Body of pancreas (tissue), 4 donors: ENCODE measurements at places on chromosomes 4 and X.

GRCh38 chrX:150224676-150225075 is 138.4 kb upstream of the MAMLD1 start:
- no peak for DNase-seq

DNA sequence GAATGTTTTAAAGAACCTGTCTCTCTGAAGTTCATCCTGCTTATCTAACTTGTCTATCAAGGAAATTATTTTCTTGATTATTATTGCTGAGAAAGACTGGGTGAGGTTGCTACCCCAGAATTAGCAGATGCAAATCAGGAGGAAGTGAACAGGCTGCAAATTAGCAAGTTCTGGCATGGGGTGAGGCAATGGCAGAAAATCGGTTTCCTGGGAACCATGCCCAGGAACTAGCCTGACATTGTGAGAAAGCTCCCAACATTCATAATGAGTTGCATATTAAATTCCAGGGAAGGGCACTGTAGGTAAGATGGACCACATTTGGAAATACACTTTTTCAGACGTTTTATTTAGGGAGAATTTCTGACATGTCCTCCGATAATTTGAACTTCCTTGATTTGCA is 11.6 kb downstream of the ARSF start:
- peak; percentile 51 for DNase-seq

DNA sequence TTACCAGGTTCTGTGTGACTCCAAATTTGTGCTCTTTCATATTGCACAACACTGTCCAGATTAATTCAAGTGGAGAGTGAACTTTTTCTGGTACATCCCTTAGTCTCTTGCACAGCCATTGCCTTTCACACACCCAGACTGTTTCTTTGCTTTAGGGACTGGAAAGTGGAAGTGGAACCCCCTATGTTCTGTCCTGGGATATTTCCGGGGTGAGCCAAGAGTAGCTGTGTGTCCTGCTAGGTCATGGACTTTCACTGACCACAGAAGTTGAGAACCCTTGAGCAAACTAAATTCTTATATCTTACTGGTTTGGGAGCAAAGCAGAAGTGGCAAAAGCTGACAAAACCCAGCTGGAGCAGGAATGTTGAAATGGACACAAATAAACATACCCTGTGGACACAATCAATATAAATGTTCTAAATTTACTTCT is 10.3 kb upstream of the VSIG4 start:
- no peak for DNase-seq

DNA sequence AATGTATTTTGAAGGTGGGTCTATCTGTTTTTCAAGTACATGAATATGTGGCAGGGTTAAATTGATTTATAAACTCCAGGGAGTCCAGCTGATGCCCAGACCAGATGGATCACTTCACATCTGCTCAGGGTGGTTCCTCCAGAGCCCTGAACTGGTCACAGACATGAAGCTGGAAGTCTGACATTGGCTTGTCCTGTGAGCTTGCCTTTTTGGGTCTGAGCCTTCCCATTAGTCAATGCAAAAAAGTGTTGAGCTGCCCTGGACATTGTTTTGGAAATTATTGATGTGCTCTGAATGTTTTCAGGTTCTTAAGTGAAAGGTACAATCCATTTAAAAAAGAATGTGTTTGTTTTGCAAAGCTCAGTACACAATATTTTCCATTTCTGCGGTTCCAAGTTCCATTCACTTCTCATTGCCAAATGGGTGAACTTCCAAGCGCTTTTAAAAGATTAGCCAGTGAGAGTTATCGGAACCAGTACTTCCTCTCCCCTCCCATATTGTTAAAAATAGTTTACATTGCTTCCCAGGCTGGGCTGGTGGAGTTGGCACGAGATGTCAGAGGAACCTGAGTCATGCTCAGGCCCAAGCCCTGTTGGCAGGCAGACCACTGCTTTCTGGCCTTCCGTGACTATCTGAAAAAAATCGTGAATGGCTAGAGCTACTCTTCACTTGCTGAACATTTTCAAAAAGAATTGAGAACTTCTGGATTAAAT is 52.1 kb downstream of the PDGFRA start:
- peak; percentile 90 for DNase-seq

DNA sequence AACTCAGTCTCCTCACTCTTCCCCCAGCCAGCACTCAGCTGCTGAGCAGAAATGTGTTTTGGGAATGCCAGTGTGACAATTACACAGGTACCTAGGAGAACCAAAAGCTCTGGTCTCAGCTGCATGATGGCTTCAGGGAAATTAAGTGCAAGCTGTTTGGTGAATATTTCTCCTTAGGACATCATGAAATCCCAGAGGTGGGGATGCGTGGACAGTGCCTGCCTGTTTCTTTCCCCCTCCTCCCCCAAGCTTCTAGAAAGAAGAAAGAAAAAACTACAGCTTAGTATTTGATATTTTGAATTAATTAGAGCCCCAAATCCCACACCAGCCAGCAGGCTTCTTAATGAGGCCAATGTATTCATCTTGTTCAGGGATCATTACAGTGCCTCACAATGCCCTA is 243.0 kb downstream of the IDS start:
- DNase-seq = no peak

DNA sequence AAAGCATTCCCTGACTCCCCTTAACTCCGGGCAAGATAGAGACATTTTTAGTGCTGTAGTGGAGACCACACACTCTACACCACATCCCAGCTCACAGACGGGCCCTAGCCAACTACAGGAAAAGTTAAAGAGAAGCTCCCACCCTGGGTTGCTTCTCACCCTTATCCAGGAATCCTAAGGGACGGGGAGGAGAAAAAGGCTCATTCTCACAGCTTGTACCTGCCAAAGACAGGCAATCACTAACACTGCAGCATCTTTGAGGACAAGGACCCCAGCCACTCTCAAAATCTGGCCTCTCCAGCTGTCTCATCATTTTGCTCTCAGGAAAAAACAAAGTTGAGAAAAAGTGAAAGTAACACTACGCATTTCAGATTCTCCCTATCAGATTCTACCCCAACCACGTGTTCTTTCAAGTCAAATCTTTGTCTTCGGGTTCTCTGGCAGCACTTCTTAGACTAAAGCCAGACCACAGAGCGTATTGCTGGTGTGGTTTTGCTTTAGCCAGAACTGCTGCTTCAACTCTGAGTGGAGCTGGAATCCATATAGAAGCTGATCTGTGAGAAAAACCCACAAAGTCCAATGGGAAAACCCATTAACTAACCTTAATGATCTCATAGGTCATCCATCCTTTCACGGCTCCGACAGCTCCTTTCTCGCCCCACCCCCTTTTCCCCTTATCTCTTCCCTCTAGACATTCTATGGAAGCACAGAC is 605.9 kb upstream of the DIPK2B start:
- no peak for DNase-seq

- peak; percentile 38 for DNase-seq
Measured at GRCh38 chrX:33725535-33726210, 406.4 kb downstream of the FAM47A start.

GRCh38 chrX:8984231-8984630 is 49.7 kb downstream of the FAM9B start:
- DNase-seq = no peak

- no peak for DNase-seq
Measured at GRCh38 chr4:53716471-53717063, 125.3 kb upstream of the LNX1 start.

- DNase-seq = peak; percentile 53
Measured at GRCh38 chr4:108172753-108173598, 4.2 kb upstream of the LEF1 start.

DNA sequence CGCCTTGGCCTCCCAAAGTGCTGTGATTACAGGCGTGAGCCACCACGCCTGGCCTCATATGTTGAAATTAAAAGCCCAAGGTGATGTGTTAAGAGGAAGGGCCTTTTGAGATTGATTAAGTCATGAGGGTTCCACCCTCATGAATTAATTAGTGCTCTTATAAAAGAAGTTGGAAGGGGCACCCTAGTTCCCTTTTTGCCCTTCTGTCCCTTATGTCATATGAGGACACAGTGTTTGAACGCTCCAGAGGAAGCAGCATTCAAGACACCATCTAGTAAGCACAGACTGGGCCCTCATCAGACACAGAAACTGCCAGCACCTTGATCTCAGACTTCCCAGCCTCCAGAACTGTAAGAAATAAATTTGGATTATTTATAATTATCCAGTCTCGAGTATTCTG is 5.1 kb upstream of the APLN start:
- no peak for DNase-seq

DNA sequence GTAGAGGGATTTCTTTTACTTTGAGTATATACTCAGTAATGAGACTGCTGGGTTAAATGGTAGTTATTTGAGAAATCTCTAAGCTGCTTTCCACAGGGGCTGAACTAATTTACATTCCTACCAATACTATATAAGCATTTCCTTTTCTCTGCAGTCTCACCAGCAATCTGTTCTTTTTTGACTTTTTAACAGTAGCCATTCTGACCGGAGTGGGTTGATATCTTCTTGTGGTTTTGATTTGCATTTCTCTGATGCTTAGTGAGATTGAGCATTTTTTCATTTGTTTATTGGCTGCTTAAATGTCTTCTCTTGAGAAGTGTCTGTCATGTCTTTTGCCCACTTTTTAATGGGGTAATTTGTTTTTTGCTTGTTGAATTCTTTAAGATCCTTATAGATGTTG is 43.3 kb downstream of the SPCS3 start:
- no peak for DNase-seq

DNA sequence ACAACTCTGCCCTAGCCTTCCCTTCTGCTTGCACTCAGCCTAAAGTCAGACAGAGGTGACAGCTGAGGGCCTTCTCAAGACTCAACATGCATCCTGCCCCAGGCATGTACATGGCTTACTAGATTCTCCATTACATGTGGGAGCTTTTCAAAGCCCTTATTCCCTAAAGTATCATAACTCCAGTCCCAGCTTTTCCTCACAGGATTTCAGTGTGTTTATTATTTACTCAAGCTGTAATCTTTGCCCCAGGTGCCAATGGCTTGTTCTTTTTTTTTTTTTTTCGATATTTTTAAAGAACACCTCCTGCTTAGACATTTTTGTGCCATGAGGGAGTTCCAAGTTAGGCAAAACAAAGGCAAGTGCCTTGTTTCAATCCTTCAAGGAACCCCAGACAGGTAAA is 154.0 kb upstream of the RADX start:
- DNase-seq = no peak

DNA sequence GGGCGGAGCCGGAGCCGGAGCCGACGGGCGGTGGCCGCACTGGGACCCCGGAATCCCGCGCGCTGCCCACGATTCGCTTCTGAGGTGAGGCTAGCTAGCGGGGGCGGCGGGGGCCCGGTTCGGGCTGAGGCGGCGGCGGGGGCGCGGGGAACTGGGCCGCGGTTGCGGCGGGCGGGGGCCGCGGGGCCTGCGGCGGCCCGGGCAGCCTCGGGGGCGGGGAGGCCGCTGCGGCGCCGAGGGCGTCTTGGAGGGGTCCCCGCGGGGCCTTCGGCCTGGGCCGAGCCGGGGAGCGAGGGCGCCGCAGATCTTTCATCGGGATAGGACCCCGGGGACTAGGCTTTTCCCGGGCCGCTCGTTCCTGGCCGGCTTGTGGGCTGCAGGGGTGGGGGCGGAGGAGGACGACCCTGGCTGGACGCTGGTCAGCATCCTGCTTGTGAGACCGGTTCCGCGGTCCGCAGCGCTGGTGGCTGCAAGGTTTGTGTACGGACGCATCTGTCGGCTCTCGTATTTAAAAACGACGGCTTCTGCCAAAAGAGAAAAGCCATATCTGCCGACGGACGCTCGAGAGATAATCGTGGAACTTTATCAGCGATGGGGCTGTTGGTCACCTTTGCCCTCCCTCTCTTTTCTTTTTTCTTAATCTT is 419 bp downstream of the ADD1 start:
- peak; percentile 58 for DNase-seq

DNA sequence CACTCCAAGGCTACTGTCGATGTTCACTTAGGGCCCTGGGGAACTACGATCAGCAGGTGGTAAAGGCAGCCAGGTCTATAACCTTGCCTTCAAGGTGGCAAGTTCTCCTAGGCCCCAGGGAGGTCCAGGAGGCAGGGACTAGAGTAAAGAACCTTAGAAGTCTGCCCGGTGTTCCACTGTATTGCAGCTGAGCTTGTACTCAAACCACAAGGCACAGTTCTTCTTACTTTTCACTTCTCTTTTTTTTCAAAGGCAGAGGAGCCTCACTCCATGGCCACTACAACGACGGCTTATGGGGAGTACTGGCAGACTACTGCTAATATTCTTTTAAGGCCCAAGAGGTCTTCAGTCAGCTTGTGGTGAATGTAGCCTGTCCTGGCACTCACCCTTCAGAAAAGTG is 78.8 kb upstream of the GPR174 start:
- DNase-seq = no peak

DNA sequence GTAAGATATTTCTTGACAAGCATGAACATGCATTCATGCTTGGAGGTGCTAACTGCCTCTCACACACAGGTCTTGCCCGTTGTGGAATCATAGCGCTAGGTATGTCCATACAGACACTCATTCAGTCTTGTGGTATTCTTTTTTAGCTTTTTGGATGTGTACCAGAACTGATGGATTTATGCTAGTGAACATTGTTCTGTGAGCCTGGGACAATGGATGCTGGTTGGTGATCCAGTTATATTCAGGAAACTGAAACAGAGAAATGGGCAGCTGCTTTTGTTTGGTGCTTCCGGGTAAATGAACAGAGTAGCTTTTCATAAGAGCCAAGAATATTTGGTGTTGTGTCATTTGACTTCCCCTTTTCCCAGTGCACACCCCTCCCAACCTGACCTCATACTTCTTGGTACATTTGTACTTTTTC is 78.9 kb upstream of the SLC4A4 start:
- DNase-seq = peak; percentile 47

GRCh38 chrX:2756548-2756947 is 4.7 kb downstream of the XG start:
- DNase-seq = no peak

GRCh38 chr4:14303856-14304255 is 676.3 kb upstream of the BOD1L1 start:
- DNase-seq = no peak

DNA sequence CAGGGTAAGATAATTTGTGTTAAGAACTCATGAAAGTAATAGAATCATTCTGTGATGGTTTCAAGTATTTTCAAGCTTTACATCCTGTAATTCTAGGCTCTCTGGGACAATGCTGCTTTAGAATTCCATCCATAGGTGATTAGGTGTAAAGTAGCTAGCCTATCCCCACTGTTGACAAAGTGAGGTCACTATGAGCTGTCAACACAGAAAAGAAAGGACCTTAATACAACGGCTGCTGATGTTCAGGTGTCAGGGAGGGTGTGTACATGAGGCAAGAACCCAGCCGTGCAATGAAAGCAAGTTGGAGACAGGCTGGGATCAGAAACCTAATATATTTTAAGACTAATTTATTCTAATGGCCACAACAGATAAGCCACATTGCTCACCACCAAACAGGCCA is 36.8 kb upstream of the SH3RF1 start:
- no peak for DNase-seq

DNA sequence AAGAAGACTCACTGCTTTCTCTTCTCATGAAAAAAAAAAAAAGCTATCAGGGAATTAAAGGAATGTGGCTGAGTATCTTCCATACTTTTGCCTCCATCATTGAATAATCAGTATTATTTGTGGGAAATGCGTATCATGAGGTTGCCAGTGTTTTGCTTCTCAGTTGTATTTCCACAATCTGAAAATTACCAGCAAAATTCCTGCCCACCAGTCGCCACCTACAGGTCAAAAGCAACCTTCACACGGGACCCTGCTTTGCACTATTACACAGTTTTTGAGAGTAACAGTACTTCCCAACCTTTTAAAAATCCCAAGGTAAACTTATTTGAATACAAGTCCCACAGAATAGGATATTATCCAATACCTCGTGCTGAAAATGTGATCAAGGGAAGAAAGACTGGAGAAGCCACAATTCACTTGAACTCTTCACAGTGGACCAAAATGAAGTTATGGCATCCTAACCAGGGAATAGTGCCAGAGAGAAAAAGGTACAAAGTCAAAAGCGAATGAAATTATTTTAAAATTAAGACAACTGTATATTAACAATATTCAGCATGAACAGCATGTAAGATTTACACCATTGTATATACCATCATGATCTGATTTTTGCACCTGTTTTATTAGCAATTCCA is 30.4 kb downstream of the PGRMC1 start:
- DNase-seq = no peak
